ENCODE measurements at places on chromosomes 3 and 15. TPM values are rescaled to one million over a fixed set of nuclear protein-coding genes. Genes with fewer than 3 reads are reported as not detected.

DNA sequence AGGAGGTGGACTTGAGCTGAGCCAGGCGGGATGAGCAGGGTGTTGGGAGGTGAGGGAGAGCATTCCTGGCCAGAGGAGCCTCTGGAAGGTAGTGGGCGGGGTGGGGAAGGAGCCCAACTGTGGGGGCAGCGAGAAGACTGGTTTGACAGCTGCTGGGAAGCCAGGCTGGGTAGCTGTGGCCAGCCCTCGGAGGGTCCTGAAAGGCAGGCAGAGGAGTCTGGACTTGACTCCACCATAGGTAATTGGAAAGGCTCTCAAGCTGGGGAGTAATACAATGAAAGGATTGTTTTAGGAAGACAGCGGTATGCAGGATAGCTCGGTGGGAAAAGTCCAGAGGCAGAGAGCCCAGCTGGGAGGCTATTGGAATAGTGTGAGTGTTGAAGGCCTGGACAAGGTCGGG is 17.2 kb downstream of the EPHB3 start:
- no peak for DNase-seq

DNA sequence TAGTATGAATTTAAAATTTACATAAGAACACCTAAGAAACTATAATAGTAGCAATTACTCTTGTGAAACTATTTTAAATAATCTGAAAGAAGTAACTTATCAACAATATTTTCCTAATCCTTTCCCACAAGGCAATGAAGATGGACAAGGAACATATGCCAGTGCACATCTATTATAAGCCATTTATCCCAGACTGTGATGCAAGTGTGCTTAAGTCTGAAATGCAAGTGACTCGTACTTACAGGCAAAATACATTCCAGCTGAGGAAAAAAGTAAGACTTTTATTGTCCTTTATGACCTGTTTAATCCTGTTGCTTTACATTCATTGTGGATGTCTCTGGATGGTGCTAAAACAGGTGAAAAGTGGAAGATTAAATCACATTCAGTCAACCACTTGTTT is 709.4 kb downstream of the ZNF385D start:
- DNase-seq, result no peak

- no peak for DNase-seq
These were observed 169.5 kb upstream of the THBS1 start for GRCh38 chr15:39411102-39411989.

DNA sequence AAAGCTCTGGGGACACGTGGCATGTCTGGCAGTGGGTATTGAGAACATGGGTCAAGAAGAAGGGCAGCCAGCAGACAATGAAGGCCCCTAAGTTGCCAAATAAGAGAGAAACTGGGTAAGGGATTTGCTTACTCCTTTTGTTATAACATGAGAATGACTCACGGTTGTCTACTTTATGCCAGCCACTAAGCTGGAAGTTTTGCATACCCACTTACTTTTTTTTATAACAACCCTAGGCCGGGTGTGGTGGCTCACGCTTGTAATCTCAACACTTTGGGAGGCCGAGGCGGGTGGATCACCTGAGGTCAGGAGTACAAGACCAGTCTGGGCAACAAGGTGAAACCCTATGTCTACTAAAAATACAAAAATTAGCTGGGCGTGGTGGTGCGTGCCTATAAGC is 50.0 kb downstream of the DRD3 start:
- no peak for DNase-seq

DNA sequence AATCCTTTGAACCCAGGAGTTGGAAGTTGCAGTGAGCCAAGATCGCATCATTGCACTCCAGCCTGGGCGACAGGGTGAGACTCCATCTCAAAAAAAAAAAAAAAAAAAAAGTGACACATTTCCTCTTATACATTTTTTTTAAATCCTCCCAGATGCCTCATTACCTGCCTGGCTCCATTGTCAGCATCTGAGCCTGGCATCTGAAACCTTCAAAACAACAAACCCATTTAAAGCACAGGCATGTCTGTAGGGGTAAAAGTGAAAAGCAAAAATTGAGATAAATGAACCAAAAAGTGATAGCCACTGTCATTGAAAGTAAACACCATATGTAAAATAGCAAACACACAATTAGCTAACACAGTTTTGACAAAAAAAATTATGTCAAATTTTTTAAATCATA is 38.6 kb downstream of the OSBPL10 start:
- no peak for DNase-seq

GRCh38 chr3:143525408-143525807 is 322.9 kb downstream of the SLC9A9 start:
- DNase-seq, result no peak

MLF1 gene
- total RNA-seq, result 0.87 TPM

GOLGA6L7 gene
- not detected for total RNA-seq

IL16 gene
- 239 TPM for total RNA-seq
